Myocyte (in vitro differentiated cells): ENCODE measurements at places on chromosomes 2 and 18.
A peak's percentile ranks its signal among the peaks of the same experiment; 100 is the strongest.

DNA sequence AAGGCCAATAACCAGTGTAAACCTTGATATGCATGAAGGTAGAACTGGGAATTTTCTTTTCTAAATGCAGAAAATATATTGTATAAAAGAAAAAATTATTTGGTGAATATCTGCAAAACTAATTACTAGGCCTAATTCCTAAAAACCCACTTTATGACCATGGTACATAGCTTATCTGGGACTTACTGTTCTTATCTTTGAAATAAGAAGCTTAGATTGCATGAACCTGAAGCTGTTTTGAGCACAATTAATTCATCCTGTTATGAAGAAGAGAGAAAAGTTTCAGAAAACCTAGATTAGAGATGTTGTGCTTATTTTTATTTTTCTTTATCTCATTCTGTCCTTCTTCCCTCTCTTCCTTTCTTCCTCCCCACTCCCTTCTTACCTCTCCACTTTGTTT lies 235.0 kb downstream of the GULP1 start:
- DNase-seq = no peak

DNA sequence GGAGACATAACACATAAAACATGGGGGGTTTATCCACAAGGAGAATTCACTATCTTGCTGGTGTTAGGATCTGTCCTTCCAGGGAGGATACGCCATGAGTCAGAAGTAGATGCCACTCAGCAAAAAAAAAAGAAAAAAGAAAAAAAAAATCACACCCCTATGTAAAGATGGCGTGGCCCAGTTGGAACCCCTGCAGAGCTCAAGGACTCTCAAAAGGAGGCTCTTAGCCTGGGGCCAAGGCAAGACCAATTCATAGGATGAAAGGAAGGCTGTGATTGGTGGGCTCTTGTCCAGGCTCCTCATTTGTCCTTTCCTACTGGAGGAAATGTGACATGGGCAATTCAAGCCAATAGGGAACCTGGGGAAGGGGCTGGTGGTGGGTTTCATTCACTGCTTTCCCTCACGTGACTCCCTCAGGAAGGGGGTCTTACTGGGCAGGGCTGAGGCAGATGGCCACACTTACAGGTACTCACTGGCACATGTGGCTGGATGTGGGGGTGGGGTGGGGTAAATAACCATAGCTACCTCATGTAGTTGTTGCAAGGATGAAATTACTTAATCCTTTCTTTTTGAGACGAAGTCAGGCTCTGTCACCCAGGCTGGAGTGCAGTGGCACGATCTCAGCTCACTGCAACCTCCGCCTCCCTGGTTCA lies 38.7 kb upstream of the HAAO start:
- no peak for DNase-seq

- no peak for DNase-seq
Measured at GRCh38 chr18:44889111-44889510, 208.4 kb downstream of the SETBP1 start.

DNA sequence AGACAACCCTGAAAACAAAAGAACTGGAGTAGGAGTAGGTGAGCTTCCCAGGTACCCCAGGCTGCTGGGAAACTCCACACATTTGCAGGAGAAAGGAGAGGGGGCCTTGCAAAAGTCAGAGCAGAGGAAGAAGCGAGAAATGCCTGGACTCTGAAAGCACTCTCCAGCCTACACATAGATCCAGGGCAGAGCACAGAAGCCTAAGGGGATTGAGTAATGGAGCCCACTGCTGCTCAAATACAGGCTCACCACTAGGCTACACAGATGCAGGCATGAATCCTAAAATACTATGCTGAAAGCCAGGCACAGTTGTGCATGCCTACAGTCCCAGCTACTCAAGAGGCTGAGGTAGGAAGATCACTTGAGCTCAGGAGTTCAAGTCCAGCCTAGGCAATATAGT lies 33.4 kb downstream of the OSBPL1A start:
- DNase-seq = no peak

DNA sequence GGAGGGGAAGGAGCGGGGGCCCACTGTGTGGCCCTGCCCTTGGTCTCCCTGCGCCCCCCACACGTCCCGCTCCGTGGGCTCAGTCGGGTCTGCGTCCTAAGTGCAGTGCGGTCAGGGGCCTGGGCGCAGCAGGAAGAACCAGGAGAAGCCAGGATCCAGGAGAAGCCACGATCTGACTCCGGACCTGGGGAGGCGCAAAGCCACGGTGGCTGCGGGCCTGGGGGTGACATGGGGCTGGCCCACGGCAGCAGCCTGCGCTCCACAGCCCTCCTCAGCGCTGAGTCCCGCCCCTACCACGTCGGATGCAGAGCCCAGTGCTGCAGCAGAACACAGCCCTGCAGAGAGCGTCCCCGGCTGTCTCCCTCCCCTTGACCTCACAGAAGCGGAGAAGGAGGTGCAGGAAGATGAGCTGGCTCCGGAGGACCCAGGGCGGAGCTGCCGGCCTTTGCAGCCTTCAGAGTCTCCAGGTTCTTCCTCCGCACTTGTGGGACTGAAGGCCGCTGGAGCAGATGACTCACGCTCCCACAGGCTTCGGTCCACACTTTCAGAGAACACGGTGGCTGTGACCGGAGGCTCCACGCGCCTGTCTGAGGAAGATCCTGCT lies 589.2 kb upstream of the SALL3 start:
- DNase-seq = no peak

DNA sequence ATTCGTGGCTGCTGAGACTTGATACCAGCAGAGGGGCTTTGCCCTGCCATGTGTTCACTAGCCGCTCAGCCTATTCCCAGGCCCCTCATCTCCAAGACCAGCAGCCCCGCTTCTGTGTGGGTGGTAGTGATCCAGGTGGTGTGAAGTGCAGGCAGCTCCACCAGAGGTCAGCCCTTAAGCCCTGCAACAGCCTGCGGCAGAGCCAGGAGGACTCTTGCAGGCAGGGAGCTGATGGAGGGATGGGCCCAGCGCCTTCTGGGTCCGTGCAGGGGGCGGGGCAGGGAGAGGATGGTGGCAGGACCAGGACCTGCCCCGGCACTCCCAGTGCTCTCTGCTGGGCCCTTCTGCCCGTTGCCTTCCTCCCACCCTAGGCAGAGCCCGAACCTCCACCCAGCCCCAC lies 162.0 kb downstream of the SH3BP4 start:
- no peak for DNase-seq

GRCh38 chr18:75422341-75422910 lies 5.1 kb downstream of the SMIM21 start:
- DNase-seq = no peak

DNA sequence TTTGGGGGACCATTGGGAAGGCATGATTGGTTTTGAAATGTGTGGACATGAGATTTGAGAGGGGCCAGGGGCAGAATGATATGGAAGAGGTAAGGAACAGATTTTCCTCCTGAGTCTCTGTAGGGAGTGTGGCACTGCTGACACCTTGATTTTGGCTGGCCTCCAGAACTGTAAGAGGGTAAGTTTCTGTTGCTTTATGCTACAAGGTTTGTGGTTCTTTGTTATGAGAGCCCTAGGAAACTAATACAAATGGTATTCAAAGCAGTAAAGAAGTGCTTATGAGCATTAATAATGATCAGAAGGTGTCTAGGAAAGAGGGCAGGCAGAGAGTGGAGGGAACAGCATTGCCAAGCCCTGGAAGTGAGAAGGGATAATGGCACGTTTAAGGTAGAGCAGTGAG lies 574.3 kb upstream of the NXPH2 start:
- no peak for DNase-seq

GRCh38 chr2:233915128-233915527 lies 2.0 kb upstream of the TRPM8 start:
- no peak for DNase-seq

DNA sequence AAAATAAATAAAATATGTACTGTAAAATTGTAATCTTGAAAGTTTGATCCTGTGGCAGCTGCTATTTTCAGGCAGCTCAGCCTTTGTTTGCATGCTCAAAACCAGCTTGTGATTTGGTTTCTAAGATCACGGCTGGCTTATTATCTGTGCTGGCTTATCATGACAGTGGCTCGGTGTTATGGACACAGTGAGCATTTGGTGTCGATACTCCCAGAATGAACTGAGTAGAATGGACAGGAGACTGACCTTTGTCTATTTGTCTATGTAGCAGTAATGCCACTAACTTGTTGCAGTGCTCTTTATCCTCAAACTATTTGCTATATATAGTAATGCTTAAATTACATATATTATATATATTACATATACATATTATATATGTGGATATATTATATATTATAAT lies 58.8 kb downstream of the NEDD4L start:
- DNase-seq = no peak

- DNase-seq = no peak
Measured at GRCh38 chr2:74290466-74291217, 52.6 kb downstream of the SLC4A5 start.

DNA sequence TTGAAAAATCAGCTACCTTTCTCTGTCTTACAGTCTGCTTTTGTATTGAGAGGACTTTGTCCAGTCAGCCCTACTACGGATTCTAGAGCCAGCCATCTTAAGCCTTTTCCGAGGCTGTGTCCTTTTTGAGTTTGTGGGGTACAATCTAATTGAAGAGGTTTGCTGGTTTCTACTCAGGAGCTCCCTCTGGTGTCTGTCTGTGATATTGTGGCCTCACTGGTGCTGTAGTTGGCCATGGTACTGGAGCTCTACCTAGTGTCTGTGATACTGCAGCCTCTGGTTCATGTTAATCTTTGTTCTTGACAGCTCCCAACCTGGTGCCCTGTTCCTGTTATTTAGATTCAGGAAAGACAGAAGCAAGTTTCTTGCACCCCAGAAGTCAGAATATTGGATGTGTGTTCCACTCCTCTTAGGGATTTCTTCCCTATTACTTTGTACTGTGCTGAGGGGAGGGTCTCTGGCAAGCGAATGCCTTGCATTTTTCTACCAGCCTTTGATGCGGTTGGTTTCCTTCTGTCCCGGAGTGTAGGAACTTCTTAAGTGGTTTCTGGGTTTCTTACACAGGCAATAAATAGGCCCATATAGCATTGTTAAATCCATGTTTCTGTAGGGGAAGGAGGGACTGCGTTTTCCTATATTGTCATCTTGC lies 78.5 kb downstream of the ACSL3 start:
- DNase-seq = peak; percentile 73

DNA sequence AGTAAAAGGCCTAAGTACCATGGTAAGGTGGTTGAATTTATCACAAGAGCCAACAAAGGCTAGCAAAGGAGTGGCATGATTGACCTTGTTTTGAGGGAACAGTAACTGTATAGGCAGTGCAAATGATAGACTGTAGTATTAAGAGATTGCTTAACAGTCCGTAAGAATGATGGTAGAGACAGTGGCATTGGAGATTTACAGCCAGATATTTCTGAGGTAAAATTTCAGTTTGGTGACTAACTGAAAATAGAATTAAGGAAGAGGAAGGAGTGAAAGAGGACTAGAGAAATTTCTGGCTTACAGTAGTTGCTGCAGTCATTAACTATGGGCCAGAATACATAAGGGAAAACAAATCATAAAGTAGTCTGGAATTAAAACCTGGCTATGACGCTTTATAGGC lies 4.4 kb upstream of the BAZ2B start:
- no peak for DNase-seq

GRCh38 chr2:204315236-204315662 lies 230.0 kb upstream of the PARD3B start:
- DNase-seq = peak; percentile 48
